ENCODE measurements at places on chromosomes 3 and 15. TPM values are rescaled to one million over a fixed set of nuclear protein-coding genes. Genes with fewer than 3 reads are reported as not detected.
A peak's percentile ranks its signal among the peaks of the same experiment; 100 is the strongest.

PAQR5 gene
- 0.09 TPM for total RNA-seq

GRCh38 chr15:85745023-85745422 lies 49.7 kb downstream of the KLHL25 start:
- DNase-seq = no peak

GRCh38 chr3:8215821-8216220 lies 285.8 kb upstream of the LMCD1 start:
- DNase-seq = no peak

H1-8 gene
- not detected for total RNA-seq

ABTB1 gene
- 15.2 TPM for total RNA-seq

GRCh38 chr15:63322541-63322940 lies 45.1 kb downstream of the APH1B start:
- peak; percentile 39 for DNase-seq

GRCh38 chr3:40753291-40753770 lies 228.6 kb downstream of the ZNF621 start:
- no peak for DNase-seq

GRCh38 chr15:66795851-66796250 lies 93.8 kb downstream of the SMAD6 start:
- DNase-seq = no peak

- DNase-seq = no peak
Observed at GRCh38 chr3:8865697-8866096, 96.3 kb upstream of the OXTR start.

DNA sequence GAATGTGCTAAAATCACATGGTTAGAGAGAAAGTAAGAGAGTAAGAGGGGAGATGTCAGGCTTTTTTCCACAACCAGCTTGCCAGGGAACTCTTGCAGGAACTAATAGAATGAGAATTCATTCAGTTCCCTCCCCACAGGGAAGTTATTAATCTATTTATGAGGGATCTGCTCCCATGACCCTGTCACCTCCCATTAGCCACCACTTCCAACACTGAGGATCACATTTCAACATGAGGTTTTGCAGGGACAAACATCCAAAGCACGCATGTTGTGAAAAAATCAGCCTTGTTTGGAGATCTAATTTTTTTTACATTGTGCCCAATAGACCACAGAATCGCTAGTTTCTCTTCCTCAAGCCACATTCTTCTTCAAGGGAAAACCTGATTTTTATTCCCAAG lies 904.0 kb downstream of the TBL1XR1 start:
- no peak for DNase-seq

GRCh38 chr3:191680989-191681597 lies 220.1 kb downstream of the PYDC2 start:
- DNase-seq = no peak

GRCh38 chr15:72168131-72168807 lies 29.3 kb downstream of the GRAMD2A start:
- DNase-seq = no peak

ARHGEF26 gene
- 2.9 TPM for total RNA-seq

DNA sequence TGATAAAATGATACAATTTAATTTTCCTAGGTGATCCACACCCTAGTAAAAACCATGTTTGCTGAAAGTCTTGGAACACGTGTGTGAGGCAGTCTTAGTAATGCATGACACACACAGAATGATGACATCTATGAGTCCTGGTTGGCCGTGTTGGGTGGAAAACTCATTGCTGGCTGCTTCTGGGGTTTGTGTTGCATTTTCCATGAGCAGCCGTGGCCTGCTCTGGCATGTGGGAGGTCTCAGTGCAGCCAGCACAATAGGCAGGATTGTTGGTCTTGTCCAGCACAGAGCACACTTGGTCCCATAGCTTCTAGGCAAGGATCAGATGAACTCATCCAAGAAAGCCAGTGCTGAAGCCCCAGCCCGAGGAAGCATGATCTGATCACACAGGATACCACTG lies 172.8 kb upstream of the UBE3A start:
- no peak for DNase-seq

UBA3 gene
- total RNA-seq = 84.6 TPM

GRCh38 chr3:62370112-62370857 lies 3.1 kb downstream of the FEZF2 start:
- DNase-seq = no peak

GRCh38 chr3:191254098-191254873 lies 55.2 kb downstream of the OSTN start:
- DNase-seq = no peak

UROC1 gene
- total RNA-seq = not detected

DNA sequence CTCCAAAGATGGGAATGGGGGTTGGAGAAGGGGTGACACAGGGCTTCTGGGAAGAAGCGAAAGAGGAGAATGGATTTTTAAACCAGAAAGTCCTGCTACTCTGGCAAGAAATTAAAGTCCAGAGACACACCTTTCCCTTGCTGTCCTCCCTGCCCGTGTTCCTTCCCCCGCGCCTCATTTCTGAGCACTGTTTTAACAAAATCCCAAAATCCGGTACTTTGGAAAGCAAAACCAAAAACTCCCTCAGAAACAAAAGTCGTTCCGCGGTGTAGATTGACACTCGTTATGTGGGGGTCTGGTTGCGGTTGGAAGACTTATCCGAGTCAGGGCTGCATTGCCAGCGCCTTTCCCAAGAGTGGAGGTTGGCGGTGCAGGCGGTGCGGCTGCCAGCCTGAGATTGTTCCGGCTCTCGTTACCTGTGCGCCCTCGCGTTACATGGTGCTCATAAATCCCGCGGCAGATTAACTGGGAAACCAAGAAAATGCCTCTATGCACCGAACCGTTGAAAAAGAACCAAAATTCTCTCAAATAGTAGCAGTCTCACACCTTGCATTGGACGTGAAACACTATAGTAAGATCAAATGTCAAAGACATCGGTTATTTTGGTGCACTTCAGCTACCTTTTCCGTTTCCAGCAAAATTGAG lies 217.7 kb downstream of the MEIS2 start:
- DNase-seq = peak; percentile 28

SAXO2 gene
- 0.67 TPM for total RNA-seq

EIF1B gene
- total RNA-seq = 46.0 TPM

PHLDB2 gene
- total RNA-seq = 72.0 TPM

GPR176 gene
- total RNA-seq = 39.8 TPM

TEX55 gene
- not detected for total RNA-seq

GP9 gene
- not detected for total RNA-seq

DNA sequence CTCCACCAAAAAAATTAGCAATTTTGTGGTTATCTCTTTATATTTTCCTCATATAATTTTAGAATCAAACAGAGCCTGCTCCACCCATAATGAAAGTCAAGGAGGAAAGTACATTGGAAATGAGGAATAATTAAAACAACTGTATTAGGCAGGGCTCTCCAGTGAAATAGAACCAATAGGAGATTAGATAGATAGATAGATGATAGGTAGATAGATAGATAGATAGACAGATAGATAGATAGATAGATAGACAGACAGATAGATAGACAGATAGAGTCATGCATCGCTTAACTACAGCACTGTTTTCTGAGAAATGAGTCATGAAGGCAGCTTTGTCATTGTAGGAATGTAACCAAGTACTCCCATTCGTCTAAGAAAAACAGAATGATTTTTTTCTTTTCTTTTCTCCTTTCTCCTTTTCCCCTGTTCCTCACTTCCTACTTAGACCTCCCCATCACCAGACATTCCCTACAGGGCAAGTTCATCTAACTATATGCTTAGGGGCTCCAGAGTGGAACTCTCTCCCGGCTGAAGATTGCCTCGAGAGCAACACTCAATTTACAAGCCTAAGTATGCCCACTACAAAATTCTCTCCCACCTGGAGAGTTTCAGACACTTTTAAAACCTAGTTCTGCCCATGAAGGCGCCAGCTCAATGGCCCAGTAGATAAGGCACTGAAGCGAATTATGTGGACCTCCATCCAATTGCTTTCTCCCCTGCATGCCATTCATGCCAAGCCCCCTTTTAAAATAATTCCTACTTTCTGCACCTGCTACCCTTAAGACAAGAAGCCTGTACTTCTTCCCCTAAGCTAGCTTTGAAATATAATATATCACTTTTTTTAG lies 53.3 kb upstream of the LIPC start:
- DNase-seq = no peak

LIPH gene
- not detected for total RNA-seq

KBTBD12 gene
- not detected for total RNA-seq

DNA sequence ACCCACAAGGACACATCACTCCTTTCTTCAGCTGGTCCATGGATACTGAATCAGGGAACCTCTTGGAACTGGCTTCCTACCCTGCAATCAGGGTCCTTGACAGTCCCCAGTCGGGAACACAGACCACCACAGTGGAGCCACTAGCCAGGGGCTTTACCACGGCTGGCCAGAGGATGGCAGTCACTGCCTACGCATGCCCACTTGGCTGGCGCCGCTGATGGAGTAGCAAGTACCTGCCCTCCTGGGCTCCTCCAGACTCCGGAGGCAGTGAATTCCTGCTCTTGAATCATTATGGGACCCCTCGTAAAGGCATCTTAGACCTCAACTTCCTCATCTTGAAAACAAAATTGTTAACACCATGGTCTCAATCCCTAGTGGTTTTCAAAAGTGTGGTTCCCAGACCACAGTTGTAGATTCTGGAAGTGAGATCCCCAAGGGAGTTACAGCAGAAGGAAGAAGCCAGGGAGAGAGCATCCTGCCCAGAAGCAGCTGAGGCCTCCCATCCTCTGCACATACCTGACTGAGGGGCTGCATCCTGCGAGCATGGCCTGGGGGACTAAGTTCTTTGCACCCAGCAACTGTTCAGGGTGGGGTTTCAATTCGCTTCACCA lies 9.1 kb upstream of the SKIC8 start:
- peak; percentile 73 for DNase-seq

IMPG2 gene
- total RNA-seq = 0.76 TPM

GRCh38 chr3:109005443-109005842 lies 51.8 kb upstream of the GUCA1C start:
- DNase-seq = no peak

SI gene
- total RNA-seq = not detected

DNA sequence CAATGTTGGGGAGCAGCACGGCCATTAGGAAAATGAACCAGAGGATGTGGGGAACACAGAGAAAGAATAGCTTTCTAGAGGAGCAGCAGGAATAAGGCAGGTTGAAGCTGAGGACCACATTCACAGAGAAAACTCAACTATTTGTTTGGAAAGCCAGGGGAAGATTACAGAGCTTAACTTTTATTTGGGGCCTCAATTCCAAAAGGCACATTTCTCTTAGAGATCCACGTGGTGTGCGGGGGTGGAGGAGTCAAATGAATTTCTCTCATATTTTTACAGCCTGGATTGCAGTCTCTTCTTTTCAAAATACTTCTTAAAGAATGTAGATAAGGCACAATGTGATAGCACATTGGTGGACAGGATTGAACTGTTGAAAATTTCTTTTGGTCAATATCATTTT lies 253.7 kb downstream of the ROBO1 start:
- DNase-seq = no peak

All from endothelial cell of umbilical vein (primary cell).